ENCODE measurements at places on chromosomes 6 and 20.

DNA sequence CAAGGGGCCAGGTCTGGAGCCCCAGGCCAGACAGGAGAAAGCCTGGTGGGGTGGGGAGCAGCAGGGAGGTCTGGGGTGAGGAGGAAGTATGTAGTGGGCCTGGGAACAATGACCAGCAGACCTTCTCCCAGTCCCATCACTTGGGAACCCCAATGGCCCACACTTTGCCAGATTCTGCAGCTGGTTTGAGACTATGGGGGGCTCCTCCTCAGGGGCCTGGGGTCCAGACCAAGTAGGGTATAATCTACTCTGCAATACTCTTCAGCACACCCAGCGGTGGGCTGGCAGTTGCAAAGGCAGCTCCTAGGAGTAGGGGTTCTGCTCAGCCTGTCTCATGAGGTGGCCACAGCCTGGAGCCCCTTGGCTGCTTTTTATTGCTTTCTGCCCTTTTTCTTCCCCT, 52.8 kb downstream of the NPEPL1 start:
- DNase-seq, result no peak

DNA sequence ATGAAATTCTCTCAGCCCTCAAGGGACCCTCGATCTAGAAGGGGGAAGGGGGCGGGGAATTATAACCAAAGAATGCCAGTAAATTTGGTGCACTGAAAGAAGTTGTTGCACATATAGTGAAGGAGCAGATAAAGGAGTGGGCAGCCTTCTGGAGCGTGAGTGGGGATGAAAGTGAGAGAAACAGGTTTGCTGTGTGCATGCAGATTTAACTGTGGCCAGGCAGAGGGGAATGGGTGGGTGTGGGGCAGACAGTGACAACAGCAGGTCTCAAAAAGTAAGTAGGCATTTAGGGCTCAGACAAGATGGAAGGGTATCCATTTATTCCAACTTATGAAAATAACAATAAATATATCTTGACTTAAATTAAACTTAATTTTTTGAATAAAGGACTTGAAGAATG, 149.1 kb downstream of the KCNQ5 start:
- DNase-seq, result no peak

- DNase-seq, result no peak
Observed at GRCh38 chr6:123316733-123317323, 319.9 kb downstream of the TRDN start.

DNA sequence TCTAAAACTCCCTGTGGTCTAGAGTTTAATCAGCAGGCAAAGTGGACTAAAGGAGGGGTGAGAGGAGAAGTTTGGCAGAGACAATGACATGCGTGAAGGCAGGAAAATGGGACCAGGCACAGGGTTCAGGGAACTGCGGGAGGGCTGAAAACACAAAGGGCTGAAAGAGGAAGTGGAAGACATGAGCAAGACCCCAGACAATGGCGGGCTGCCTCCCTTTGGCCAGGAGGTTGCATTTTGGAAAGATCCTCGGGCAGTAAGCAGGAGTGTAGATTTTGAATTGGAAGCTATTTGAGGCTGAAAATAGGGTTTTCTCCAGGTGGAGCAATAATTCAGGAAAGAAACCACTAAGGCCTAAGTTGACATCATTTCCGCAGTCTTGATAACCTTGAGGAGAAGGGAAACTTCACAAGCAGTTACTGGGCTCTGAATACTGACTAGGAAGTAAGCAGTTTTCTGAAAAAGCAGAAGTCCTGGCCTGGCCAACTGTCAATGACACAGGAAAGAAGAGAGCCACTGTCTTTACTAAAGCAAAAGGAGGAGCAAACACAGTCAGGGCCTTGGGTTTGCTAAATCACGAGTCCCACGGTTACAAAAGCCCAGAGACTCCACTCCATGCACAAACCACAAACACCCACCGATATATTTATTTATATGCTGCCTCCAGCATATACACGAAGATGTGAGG, 3.4 kb downstream of the LY86 start:
- peak; percentile 16 for DNase-seq

Data from anterior cingulate cortex (tissue), 58 donors.